ENCODE measurements at places on chromosomes 16 and 17.

GRCh38 chr17:45742251-45742650, 41.9 kb upstream of the CRHR1 start:
- no peak for DNase-seq

DNA sequence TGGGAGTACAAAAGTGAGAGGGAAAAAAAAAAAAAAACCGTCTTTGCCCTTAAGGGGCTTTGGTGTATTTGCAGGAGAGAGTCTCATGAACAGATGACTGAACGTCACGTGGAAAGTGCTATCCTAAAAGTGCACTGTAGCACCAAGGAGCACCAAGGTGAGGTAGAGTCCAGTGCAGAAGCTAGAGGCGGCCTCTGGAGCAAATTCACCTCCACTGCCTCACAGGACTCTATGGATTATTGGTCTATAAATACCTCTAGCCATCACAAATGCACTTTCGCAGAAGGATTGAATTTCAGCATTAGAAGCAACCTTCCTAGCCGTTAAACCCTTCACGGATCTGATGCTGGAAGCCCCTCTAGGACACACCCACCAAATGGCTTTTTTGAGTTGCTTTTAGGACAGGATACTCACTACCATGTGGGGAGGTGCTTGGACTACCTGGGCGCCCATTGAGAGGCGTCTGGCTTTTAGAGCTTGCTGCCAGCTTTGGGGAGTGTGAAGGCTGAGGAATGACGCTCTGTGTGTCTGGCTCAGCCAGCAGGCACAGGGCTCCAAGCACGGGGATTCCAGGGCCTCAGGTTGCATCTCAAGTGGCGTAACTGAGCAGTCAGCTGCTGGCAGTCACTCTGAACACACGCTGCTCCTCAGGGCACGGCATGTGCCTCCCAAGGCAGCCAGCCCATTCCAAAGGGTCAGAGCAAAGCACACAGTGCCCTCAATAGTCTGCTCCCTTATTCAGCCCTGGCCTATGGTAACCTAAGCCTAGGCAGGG, 52.7 kb downstream of the CDRT4 start:
- DNase-seq: no peak

DNA sequence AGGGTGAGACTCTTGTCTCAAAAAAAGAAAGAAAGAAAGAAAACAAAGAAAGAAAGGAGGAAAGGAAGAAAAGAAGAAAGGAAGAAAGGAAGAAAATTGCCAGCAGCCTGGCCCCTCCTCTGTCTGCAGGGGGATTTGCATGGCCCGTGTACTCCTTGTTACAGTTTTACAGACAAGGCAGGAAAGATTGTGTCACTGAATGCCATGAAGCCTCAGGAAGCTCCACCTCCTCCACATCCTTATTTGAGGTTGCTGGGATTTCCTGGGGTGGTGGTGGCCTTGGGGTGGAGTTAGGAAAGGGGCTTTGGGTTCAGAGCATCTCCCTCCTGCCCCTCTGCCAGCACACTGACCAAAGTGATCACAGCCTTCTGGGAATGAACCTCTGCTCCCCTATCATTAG, 23.6 kb downstream of the CFAP20 start:
- DNase-seq: no peak

DNA sequence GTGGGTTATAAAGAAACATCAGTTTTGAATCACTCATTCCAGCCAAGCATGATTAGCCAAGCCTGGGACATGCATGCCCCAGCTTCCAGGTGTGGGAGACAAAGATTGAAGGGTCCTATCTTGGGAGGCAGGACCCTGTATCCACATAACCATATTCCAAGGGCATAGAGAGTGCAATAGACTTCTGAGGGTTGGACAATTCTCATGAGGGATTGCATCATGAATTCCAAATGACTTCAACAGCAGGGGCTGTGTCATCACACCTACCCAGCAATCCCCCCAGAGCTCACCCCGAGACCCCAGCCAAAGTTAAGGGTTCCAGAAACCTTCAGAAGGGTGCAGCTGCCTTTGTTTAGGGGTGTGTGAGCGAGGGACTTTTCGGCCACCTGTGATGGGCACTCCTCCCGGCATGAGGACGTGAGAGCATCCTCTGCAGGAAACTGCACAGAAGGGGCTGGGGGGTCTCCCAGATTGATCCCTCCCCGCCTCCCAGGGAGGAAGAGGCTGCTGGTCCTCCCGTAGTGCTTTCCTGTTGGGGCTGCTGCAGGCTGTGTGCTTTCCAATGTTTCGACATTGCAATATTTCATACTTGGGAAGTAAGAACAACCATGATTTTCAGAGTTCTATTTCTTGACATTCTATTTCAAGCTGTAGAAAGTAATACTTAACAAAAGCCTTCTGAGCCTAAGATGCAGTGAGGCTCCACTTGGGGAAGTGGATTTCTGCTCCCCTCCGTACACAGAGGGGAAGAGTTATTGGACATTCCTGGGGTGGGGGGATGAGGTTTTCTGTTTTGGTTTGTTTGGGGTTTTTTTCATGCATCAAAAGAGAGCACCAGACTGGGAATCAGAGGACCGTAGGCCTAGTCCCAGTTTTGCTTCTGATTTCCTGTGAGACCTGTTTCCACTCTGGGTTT, 13.3 kb upstream of the PITPNM3 start:
- DNase-seq: no peak

GRCh38 chr16:19439483-19439882, 21.8 kb downstream of the TMC5 start:
- DNase-seq: no peak

DNA sequence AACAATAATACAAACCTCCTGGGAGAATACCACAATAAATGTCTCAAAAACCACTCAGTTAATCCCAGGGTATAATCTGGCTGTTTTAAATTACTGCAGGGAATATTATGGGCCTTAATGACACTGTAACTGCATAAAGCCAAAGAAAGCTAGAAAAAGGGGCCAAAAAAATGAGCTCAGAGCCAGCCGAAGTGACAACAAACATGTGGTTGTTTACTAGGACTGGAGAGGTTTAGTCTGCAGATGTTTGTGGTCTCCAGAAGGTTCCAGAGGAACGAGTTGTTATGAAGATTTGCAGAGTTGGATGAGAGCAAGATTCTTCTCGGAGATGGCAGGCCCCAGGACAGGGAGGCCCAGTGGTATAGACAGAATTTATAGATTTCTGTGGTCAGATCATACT, 97.1 kb upstream of the AKTIP start:
- DNase-seq: no peak

GRCh38 chr17:8430966-8431365, 4.7 kb upstream of the NDEL1 start:
- DNase-seq: no peak

DNA sequence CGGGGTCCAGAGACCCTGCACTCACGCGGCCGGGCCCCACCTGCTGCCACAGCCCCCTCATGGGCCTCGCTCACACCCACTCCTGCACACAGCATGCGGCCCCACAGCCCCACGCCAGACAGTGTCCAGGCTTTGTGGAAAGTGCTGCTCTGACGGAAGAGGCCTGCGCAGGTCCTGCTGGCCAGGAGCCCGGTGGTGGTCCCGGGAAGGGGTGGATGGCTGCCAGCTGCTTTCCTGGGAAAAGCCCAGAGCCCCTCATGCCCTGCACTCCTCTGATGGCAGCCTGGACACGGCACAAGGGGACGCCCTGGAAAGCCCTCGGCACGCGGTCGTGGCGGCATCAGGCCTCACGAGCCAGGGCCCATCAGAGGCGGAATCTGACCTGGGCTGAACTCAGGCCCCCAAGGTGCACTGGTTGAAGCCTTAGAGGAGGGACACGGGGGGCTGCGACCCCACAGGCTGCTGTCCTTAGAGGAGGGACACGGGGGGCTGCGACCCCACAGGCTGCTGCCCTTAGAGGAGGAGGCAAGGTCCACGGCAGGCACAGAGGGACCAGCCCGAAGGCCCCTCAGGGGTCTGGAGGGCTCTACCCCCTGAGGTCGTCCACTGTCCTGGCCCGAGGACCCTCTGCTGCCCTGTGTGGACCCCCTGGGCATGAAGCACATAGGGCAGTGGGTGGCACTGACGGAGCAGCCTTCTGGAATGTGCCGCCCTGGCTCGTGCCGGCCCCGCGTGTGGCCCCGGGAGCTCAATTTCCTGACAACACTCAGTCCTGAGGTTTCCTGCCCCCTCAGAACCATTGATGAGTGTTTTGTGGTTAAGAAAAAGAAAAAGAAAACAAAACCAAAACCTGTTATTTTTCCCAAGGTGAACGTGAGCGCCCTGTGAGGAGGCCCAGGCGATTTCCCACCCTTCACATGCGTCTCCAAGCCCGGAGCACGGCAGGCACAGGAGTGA, 22.1 kb downstream of the SOX8 start:
- DNase-seq: no peak

- DNase-seq: no peak
Measured at GRCh38 chr17:48127371-48128051, 19.9 kb downstream of the SNX11 start.

GRCh38 chr17:42407289-42407836, 15.7 kb downstream of the CAVIN1 start:
- no peak for DNase-seq

DNA sequence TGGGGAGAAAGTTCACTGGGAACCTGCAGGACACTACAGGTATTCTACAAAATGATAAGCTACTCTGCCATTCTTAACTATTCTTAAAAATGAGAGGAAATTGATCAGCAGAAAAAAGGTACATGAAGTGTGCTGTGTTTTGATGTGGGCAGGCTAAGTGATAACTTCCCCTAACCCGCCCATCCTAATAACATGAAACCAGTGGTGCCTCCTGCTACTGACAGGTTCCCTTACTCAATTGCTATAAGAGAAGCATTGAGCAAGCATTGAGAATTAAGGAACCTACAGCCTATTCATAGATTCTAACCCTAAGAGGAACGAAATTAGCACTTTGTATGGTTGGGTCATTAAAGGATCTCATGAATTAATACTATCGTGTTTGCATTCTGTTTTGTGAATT, 18.9 kb downstream of the XYLT1 start:
- no peak for DNase-seq

- DNase-seq: no peak
Measured at GRCh38 chr17:41335747-41336146, 14.9 kb downstream of the KRT33A start.

DNA sequence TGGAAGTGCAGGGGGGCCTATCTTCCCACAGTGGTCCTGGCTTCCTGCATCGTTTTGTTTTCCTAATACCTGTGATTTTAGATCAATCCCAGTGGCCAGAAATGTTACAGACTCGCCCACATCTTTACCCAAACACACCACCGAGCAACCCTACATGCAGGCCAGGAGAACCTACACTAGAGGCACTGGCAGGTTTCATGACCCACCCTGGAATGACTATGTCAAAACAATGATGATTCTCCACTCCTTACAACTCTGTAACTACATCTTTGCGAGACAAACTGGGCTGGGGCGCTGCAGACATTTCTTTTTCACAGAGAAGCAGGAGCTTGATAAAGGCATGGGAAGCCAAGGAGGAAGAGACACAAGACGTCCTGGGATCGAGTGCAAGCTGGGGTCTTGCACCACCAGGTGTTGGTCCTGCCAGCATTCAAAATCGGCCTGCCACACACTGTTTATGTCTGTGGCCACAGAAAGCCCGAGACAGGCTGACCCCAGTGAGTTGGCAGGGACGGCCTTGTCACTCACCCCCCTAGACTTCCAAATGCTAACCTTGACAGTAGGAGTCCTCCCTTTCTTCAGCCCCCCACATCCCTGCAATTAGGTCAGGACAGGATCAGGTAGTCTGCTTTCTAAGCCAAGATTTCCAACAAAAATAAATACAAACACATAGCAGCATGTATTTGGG, 32.5 kb downstream of the UBE2O start:
- DNase-seq: no peak

DNA sequence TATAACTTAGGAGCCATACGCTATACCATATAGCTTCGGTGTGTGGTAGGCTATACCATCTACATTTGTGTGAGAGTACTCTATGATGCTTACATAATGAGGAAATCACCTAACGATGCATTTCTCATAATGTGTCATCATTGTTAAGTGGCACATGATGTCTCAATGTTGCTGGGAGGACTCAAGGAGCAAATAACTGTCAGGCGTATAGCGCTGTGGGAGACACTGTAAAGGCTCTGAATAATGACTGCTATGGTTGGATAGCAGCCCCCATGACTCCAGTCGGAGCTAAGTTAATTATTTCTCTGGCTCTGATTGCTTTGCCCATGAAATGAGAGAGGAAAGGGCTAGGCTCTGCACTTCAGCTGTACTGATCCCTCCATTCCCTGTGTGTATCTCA, 197.2 kb downstream of the RGS9 start:
- DNase-seq: no peak

DNA sequence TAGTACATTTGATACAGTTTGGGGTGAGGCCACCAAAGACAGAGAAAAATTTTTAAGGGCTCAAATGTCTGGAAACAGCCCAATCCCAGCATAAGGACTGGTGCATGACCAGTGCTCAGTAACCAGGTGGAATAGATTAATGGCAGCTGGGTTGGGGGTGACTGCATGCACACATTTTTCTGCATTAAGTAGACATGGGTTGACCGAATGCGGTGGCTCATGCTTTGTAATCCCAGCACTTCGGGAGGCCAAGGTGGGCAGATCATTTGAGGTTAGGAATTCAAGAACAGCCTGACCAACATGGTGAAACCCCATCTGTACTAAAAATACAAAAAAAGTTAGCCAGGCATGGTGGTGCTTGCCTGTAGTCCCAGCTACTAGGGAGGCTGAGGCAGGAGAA, 121.1 kb upstream of the HSBP1 start:
- DNase-seq: no peak

DNA sequence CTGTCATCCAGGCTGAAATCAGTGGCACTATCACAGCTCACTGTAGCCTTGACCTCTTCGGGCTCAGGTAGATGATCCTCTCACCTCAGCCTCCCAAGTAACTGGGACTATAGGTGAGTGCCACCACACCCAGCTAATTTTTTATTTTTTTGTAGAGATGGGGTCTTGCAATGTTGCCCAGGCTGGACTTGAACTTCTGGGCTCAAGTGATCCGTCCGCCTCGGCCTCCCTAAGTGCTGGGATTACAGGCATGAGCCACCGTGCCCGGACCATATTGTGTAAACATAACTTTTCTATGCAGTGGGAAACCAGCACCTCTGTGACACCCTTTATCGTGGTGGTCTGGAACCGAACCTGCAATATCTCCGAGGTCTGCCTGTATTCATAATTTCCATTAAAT, 11.2 kb upstream of the CSF3 start:
- DNase-seq: no peak

DNA sequence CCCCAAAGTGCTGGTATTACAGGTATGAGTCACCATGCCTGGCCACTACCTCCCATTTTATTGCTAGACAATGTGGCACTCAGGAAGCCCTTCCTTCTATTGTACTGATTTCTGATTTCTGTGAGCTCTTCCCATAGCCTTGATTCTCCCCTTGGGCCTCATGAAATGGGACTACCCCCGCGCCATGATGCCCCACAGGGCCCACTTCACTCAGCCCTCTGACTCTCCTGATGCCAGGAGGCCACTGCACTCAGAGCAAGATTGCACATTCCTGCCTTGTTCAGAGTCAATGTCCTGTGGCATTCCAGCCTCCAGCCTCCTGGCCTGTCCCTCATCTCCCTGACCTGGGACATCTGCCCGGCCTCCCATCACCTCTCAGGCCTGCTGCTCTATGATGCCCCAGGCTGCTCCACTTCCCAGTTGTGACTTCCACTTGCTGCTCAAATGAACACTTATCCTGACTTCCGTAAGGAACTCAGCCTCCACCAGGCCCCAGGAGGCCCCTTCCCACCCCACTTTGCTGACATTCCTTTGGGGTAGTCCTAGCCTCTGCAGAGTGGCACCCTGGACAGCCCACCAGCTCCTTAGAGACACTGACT, 66.6 kb upstream of the KSR1 start:
- no peak for DNase-seq
